Stimulated activated naive CD8-positive, alpha-beta T cell treated with anti-CD3 and anti-CD28 coated beads, Interleukin-15, amount 100 ng/mL, for 72 hours (primary cell): ENCODE measurements at places on chromosomes 3 and 15.

DNA sequence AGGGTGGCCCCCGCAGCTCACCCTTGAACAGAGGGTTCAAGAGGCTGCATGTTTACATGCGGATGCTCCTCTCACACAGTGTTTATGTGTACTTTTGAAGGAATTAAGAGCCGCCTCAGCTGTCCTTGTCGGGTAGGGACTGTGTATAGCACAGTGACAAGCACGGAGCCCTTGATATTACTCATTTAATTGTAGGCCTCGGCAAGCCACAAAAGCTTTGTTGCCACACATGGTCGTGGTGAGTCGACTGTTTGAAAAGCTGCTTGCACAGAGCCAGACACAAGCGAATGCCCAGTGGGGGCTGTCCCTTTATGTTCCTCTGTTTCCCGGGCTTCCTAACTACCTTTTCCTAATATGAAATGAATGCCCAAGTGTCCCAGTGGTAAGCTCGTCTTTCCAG lies 4.5 kb downstream of the ESYT3 start:
- DNase-seq: no peak

DNA sequence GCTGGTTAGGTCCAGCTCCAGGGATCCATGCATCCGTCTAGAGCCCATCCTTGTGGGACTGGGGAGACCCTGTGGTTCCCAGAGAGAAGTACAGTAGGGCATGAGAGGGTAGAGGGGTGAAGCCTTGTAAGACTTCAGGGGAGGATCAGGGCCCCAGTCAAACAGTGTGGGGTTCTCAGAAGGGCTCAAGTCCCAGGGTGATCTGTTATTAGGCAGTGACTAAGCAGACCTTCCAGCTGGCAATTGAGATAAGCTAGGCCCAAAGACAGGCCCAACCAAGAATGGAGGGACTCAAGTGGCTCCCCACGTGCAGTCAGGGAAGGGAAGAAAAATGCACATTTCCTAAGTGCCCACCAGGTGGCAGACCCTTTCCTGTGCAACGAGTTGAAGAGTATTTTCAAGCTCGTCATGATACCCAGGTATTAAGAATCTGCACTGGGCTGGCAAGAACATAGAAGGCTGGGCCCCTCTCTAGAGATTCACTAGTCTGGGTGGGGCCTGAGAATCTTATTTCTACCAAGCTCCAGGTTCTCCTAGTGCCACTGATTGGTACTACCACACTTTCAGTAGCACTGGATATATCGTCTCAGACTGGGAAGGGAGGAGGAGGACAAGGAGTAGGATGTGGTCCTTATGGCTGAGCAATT lies 240.8 kb downstream of the NR1D2 start:
- DNase-seq: peak; percentile 20

DNA sequence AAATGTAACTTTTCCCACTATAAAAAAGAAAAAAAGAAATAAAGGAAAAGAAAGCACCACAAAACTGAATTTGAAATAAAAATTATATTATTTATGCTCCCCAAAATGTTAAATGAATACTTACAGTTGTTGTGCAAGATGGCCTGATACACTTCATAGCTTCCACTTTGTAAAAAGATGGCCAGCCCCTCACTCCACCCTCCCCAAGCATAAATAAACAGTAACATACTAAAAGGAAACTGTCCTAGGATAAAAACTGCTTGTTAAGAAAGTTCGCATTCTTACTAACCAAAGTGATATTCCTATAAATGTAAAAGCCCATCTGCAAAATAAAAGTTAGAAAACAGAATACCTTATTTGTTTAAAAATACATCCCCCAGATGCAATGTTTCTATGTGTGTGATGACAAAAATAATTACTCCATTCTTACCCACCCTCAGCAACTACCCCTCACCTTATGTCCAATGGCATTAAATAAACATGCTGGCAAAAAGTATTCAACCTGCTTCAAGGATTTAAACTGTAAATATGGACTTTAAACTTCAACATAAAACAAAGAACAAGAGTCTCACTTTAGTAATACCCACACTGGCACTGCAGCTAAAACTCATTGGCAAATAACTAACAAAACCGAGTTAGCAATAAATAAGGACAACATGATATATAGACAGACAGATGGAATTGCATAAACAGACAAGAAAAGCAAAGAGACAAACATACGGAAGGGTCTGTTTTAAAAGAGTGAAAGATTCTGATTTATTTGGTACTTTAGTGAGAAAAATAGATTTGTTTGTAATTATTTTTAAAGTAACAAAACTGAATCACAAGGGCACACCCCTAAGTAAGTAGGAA lies 47.7 kb downstream of the ZBTB20 start:
- no peak for DNase-seq

DNA sequence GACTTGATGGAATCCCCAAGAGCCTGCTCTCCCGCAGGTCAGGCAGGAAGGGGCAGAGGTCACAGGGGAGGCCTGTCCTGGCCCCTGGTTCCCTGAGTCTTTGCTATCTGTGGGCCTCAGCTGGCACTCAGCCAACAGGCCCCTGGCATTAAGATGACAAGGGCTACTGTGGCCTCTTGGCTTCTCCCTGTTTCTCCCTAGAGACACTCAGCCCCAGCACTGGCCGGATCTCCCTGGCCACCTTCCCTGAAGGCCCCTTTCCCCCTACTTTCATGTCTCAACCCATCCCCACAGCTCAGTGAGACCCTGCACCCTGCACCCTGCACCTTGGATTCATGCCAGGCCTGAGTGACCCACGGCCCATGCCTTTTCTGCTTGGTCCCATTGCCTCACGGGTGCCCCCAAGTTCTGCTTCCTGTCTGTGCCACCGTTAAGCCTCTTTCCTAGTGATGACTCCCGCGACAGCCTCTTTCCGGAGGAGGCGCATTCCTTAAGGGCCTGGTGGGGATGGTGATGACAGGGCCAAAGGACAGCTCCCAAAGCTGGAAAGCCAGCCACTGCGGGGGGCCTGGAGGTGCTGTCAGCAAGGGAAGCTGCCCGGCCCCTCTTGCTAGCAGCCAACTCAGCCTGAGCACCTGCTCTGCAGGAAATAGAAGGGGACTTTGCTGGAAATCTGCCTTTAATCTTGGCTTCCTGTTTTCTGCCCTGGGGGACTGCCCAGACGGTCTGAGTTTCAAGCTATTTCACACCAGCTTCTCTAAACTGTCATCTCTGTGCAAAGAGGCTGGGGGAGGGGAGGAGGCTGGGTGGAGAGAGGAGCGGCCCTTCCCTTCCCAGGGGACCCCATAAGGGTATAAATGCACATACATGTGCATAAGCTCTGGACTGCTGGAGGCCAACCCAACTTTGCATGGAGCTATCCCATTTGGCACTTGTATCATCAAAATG lies 4.8 kb upstream of the CSK start:
- peak; percentile 82 for DNase-seq

GRCh38 chr15:65305150-65305758 lies 777 bp downstream of the RNU5B-1 start:
- no peak for DNase-seq

- no peak for DNase-seq
These were observed 42.9 kb downstream of the CTDSPL start for GRCh38 chr3:37904601-37905000.

GRCh38 chr3:63557912-63558311 lies 94.6 kb upstream of the SNTN start:
- no peak for DNase-seq

- no peak for DNase-seq
These were observed 70.2 kb upstream of the DGKG start for GRCh38 chr3:186432189-186432588.

- no peak for DNase-seq
These were observed 7.0 kb upstream of the SPICE1 start for GRCh38 chr3:113521981-113522380.

DNA sequence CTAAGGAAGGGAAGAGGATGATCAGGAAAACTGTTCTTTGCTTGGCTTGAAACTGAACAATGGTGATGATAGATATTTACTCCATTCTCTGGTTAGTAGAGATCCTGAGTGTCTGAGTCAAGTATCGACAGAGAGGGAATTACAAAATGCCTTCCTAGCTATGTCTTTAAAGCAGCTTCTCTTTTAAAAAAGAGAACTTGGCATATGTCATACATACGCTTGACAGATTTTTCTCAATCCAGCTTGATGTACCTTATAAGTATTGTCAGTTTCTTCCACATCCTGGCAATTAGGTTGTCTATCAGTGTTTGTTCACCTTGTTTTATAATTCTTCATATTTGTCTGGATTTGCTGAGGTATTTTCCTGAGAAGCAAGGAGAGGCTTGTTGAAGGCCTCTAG lies 5.0 kb upstream of the EPHB1 start:
- no peak for DNase-seq

DNA sequence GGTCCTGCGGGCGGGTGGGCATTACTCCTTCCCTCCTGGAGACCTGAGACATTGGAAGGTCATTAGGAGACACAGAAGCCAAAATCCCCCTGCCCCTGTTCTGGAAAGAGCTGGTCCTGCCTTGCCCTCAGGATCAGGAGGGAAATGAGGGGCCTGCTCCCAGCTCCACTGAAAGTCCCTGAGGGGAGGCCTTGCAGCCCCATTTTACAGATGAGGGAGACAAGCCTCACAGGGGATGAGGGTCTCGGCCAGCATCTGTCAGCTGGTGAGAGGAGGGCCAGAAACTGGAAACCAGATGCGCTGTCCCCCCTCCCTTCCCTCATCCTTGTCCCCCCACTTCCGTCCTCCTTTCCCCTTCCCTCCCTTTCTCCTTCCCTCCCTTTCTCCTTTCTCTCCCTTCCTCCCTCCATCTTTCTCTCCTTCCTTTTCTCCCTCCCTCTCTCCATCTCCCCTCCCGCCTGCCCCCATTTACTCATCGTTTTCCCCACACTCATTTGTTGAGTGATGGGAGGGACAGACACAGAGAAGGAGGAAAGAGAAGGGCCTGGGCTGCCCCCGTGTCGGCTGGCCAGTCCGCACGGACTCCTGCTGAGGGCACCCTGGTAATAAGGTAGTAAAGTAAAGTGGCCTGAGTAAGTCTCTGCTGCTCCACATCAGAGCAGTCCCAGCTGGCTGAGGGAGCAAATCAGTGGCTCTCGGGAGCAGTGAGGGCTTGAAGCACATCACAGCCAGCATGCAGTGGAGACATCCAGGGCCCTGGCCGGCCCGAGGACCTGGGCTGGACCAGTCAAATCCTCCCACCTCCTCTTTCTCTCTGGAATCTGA lies 112.4 kb upstream of the ALDH1A3 start:
- DNase-seq: no peak

DNA sequence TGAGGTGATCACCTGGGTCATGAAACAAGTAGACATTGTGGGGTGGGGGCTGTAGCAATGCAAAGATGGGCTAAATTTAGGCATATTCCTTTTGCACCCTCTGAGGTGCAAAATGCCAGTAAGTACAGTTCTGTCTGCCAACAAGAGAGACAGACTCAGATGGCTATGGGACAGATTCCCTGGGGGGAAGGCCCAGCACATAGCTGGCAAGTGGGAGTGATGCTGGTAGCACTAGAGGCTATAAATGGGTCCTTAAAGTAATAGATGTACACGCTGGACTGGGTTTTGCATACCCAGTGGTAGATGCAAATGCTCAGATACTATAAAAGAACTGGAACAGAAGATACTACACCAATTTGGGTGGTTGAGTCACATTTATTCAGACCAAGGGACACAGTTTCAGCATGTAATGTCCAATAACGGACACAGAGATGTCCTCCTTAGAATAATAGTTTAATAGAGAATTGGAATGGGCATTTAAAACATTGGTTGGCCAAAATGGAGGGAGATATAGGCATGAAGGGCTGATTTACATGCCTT lies 67.4 kb upstream of the RNU6-1 start:
- DNase-seq: no peak

GRCh38 chr3:13934813-13935212 lies 54.9 kb upstream of the WNT7A start:
- no peak for DNase-seq

DNA sequence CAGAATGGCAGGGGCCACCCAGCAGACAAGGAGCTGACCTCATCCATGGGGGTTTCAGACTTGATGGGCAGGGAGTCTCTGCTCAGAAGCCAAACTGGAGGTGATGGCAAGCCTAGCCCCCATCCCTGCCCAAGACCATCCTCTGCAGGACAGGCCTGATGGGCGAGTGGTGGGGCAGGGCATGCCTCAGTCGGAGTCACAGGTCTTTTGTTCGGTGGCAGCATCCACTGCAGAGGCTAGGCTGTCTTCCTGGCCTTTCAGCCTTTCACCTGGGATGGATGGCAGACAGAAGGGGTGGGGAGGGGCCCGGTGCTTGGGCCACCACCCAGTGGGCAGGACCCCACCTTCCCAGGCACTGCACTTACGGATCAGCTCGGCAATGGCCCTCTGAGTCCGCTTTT lies 44.4 kb downstream of the PTH1R start:
- no peak for DNase-seq

DNA sequence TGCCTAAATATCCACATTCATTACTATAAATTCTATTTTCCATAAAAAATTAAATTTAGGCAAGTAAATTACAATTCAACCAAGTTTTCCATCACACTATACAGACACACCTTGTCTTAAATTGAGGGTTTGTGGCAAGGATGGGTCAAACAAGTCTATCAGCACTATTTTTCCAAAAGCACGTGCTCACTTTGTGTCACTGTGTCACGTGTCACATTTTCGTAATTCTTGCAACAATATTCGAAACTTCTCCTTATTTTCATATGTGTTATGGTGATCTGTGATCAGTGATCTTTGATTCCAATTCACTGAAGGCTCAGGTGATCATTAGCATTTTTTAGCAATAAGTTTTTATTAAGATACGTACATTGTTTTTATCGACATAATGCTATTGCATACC lies 323.3 kb upstream of the CNTN4 start:
- DNase-seq: no peak

GRCh38 chr15:29698030-29698701 lies 124.1 kb downstream of the TJP1 start:
- no peak for DNase-seq

DNA sequence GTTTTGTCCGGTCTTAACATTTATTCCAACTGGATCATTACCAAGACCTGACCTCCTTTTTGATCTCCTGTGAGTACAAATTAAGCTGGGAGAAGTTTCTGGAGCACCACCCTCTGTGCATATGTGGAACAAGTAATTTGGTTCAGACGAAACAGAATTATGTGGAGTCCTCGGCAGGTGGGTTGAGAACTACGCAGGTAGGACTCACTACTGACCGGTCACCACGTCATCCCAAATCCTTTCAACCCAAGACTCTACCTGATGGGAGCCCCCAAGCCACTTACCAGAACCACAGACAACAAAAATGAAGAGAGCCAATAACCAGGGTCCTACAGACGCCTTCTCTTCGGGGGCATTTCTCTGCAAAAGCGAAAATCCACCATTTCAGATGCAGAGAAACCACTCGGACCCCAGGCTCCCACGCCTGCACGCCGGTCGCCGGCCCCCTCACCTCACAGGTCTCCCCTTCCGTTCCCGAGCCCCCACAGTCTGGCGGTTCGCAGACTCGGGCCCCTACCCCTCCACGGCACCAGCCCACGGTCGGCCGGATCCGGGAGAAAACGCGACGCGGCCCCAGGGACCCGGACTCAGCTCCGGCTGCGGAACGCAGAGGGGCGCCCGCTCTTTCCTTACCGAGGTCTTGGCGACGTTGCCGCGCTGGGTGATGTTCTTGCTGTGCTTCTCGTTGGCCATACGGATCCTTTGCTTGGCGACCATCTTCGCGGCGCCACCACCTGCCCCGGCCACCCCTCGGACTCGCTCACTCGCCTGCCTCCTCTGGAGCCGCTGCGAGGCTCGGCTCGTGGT lies 674 bp downstream of the SERP1 start:
- DNase-seq: peak; percentile 51
